ENCODE measurements at places on chromosomes 5 and 9.

DNA sequence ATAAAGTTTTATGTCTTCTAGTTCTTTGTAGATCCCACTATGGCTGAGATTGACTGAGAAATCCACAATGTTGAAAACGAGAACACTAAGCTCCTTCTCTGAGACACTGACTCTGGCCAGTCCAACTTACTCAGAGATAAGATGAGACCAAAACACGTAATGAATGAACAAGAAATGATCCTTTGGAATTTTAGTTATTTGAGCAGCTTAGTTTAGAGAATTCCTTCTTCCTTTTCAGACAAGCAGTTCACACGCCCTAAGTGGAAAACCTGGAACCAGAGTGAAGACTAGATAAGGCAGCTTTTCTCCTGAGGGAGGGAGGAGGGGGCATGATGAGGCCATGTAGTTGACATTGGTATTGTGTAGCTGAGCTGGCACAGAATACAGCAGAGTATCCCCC is 139.6 kb downstream of the GABRB2 start:
- no peak for DNase-seq

DNA sequence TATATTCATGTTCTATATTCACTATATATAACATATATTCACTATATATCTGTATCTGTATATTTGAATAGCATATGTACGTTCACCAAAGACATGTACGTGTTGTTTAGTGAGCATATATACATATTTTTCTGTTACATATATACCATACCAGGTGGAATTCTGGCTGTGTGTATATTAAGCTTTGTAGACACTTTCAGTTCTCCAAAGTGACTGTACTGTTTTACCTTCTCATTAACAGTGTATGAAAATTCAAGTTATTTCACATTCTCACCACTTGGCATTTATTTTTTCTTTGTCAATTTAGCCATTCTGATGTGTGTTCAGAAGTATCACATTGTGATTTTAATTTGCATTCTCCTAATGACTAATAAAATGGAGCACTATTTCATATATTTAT is 52.2 kb downstream of the DROSHA start:
- no peak for DNase-seq

- no peak for DNase-seq
Observed at GRCh38 chr5:17076272-17076671, 140.2 kb upstream of the MYO10 start.

- no peak for DNase-seq
Observed at GRCh38 chr9:78713614-78714405, 416.9 kb downstream of the PSAT1 start.

- no peak for DNase-seq
Observed at GRCh38 chr5:33939556-33940262, 3.5 kb downstream of the RXFP3 start.

GRCh38 chr5:147601652-147602051 is 91.8 kb upstream of the DPYSL3 start:
- DNase-seq = no peak

- DNase-seq = no peak
Observed at GRCh38 chr5:116573702-116574366, 789 bp downstream of the SEMA6A start.

DNA sequence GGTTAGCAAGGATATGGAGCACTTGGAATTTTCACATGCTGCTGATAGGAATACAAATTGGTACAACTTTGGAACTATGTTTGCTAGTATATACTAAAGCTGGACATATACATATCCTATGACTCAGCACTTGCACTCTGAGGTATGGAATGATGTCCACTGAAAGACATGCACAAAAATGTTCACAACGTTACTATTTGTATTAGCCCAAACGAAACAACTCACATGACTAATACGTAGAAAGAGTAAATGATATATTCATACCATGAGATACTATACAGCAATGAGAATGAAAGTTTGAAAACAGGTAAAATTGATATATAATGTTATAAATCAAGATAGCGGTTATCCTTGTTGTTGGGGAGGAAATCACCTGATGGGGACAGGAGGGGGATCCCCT is 45.5 kb upstream of the CDC42SE2 start:
- DNase-seq = no peak

- DNase-seq = no peak
Observed at GRCh38 chr9:16134351-16134750, 581.5 kb downstream of the CCDC171 start.

DNA sequence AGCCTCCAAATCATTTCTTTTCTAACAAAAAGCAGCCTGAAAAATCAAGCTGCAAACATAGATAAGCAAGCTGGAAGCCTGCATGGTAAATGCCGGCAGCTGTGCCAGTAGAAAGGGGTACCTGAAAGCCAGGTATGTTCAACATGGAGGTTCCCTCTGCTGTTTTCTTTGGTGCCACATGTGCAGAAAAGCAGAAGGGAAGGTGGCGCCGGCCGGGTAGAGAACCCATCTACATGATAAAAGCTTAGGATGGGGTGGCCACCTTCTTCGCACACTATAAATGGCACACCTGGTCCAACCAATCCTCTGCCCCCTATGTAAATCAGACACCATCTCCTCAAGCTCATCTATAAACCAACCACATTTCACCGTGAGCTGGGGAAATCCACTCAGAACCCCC is 268.9 kb upstream of the IRX2 start:
- DNase-seq = no peak

DNA sequence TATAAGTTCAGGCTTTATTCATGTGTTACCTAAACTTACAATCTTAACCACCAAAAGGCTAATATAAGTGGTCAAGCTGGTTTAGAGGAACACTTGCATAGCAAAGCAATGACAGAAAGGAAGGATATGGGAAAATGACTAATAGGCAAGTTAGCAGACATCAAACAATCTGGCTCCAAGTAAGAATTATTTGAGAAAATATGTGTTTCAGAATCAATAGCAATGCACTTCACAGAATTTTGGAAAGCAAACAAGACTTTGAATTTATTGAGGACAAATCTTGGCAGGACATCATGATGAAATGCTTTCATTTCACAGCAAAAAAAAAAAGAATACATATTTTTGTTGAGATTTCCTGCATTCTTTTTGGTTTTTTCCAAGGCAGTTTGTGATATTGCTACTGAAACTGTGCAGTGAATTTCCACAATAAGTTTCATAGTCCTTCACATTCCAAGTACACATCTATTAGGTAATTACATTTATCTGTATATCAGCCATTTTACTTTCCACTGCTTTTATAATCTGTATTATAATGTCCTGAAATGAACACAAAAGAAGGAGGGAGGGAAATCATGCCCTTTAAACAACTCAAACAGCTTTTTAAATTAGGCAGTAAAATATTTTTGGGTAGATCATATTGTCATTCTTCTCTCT is 417.9 kb downstream of the NR2F1-AS1 start:
- no peak for DNase-seq

GRCh38 chr5:59037941-59038797 is 455.3 kb downstream of the RAB3C start:
- DNase-seq = no peak

DNA sequence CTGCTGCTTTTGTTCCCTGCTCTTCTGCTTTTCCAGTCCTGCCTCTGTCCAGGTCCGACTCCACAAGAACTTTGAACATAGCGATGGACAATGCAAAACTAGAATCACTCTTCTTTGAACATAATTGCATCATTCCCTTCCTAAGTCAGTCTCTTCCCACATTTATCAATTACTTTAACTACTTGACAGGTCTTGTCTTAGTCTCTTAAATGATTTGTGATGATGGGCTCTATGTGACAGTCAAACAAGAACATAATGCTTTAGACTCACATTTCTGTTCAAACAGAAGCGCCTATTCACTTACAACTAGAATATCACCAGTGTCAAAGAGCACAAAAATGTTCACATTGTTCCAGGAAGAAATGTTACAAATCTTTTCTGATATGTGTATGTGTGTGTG is 278.1 kb downstream of the SH3GL2 start:
- no peak for DNase-seq

- DNase-seq = no peak
Observed at GRCh38 chr5:83750749-83751148, 30.1 kb upstream of the HAPLN1 start.

GRCh38 chr5:104456122-104456521 is 893.5 kb upstream of the NUDT12 start:
- DNase-seq = no peak

DNA sequence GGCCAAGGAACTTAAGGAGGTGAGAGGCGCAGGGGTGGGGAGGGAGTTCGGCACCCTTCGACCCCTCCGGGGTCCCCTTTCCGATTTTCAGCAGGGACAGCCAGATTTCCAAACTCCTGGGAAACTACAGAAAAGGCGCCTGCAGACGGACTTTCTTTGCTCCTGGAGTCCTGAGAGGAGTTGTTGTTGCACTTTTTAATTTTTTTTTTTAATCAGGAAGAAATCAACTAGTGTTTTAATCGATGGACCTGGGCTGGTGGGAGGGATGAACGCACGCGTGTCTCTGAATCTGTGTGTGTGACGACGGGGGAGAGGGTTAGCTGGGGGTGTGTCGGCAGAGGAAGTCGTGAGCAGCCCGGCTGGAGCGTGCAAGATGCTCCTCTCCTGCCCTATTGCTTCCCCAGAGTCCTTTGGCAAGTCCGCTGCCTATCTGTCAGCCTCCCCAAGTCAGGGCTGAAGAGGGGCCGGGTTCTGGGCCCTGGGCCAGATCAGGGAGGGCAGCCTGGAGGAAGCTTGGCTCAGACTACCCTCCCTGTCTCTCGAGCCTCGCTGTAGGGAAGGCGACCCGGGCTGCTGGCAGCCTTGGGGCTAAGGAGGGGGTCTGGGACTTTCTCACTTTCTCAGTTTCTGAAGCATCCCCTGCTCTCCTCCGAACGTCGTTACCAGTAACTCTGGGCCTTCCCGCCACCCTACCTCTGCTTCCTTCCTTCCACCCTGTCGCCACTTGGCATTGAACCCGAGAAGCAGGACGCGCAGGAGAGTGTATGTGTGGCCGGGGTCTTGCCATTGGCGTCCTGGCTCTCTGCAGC is 731 bp downstream of the PRR16 start:
- DNase-seq = no peak

DNA sequence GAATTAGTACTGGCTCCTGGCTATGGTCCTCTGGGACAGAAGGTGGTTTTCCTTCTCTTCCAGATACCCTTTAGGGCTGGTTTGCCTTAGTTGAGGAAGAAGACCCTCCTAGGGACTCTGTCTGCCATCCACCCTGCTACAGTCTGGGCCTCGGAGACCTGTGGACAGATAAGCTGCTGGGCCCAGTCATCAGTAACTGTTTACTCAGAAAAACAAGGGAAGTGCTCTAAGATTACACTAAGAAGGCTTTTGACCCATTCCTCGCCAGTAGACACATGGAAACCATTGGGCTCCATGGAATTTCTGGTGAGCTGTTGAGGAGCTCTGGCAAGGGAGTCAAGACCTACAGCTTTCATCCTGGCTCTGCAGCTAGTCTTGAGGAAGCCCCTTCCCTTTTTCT is 31.2 kb downstream of the LARP1 start:
- no peak for DNase-seq

GRCh38 chr5:13253111-13253510 is 691.4 kb downstream of the DNAH5 start:
- no peak for DNase-seq

GRCh38 chr9:121842612-121842978 is 191.2 kb downstream of the DAB2IP start:
- DNase-seq = no peak

- no peak for DNase-seq
Observed at GRCh38 chr5:138625134-138625533, 49.9 kb upstream of the HSPA9 start.

GRCh38 chr5:375336-375920 is 53.9 kb downstream of the AHRR start:
- no peak for DNase-seq

DNA sequence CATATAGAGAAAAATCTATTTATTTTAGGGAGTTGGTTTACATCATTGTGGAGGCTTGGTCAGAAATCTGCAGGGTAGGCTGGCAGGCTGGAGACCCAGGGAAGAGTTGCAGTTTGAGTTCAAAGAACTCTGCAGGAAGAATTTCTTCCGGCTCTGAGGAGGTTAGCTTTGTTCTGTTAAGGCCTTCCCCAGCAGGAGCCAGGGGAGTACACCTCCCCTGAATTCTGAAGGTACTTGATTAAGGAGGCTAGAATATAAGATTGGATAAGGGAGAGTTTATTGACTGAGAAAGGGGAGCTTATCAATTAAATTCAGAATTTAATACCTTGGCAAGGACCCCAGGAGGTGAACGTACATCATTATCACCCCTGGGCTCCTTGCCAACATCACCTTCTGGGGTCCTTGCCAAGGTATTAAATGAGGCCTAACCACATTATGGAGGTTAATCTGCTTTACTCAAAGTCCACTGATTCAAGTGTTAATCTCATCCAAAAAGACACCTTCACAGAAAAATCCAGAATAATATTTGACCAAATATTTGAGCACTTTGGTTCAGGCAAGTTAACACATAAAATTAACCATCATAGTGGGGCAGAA is 351.7 kb downstream of the CWC27 start:
- DNase-seq = no peak

DNA sequence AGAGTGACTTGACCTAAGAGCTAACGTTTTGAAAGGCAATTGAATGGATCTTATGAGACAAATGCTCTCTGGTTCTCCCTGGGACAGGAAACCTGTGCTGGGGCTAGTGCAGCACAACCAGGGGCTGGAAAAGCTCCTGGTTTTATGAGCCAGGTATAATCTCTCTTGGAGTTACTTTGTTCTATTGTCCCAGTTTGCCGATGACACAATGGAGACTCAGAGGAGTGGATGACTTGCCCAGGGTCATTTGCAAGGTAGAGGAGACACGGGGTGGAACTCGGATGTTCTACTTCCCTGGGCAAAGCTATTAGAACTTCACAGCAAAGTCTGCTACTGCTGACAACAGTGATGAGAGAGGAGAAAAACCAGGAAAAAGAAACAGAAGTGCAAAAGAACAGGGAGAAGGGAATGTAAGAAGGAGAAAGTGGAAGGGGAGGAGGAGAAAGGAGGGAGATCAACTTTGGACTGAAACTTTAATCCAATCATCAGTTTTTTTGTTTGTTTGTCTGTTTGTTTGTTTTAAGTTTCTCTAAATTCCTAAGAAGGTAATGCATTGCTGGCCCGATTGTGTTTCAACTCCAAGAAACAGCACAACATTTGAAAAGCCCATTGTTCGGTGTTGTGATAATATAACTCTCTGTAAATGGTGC is 7.4 kb upstream of the GSN start:
- DNase-seq = no peak

- DNase-seq = no peak
Observed at GRCh38 chr9:107177857-107178256, 105.2 kb upstream of the RAD23B start.

DNA sequence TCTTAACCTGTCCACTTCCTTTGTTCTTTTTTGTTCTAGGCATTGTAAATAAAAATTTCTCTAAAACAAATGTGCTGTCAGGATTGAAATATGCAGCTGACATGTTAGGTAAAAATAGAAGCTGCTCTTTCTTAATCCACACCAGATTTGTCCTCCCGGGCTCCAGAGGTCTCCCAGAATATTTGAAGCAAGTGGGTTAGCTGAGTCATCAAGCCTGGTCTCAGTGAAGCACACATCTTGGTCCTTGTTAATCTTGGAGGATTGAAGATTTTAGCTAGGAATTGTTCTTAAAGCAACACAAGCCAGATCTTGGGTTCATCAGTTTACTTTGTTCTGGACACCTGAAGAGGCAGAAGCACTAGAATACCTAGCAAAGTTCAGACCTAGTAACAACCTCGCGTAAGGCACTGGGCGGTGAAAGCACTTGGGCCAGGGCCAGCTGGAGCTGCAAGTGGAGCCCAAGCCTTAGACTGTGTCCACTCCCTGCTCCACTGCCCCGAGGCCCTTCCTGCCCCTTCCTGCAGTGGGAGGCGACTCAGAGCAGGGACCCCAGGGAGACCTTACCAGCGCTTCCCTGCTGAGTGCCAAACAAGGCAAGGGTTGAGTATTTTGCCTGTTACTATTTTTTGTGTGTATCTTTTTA is 36.5 kb downstream of the HABP4 start:
- no peak for DNase-seq

GRCh38 chr9:16364347-16364746 is 506.1 kb downstream of the BNC2 start:
- DNase-seq = no peak
